ENCODE measurements at places on chromosomes 5 and 9. TPM values are rescaled to one million over a fixed set of nuclear protein-coding genes. Genes with fewer than 3 reads are reported as not detected.

Gene BTNL9
- 407 TPM for total RNA-seq

Gene MAMDC4
- total RNA-seq, result 1.6 TPM

DNA sequence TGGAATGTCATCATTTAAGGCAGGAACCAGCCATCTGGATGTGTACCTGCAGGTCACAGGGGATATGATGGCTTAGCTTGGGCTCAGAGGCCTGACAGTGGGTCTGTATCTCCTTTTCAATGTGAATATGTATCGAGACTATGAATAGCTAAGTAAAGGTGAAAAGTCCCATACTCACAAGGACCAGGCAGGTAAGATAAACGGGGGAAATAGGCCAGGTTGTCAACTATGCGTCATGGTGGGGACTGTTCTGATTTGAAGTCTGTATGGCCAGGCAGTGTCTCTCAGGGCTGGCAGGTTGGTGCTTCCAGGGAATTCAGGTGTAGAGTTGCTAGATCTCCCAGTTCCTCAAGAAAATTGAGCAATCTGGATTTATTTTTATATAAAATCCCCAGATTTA, 987.9 kb upstream of the WWC1 start:
- no peak for DNase-seq

Gene SLC36A2
- total RNA-seq, result not detected

Gene NEUROG1
- total RNA-seq, result not detected

GRCh38 chr5:158349987-158350386, 491.0 kb upstream of the CLINT1 start:
- DNase-seq, result no peak
